Mesendoderm (in vitro differentiated cells): ENCODE measurements at places on chromosomes 5 and 9.

- no peaks in the 10 kb centered on the region for H3K27me3 ChIP-seq
- no peaks in the 10 kb centered on the region for H3K36me3 ChIP-seq
- H3K4me1 ChIP-seq = no peaks in the 10 kb centered on the region
- no peak overlapping the region for H3K4me3 ChIP-seq
- DNase-seq = no peak
These were observed 519.2 kb downstream of the RASEF start for GRCh38 chr9:82543726-82544125.

GRCh38 chr9:91182429-91183225 lies 179.1 kb downstream of the AUH start:
- H3K36me3 ChIP-seq = no peaks in the 10 kb centered on the region
- H3K4me1 ChIP-seq = no peaks in the 10 kb centered on the region
- no peak overlapping the region for H3K4me3 ChIP-seq
- H3K27ac ChIP-seq = no peak overlapping the region

GRCh38 chr9:96513622-96514021 lies 63.7 kb downstream of the HABP4 start:
- H3K36me3 ChIP-seq = no peaks in the 10 kb centered on the region
- DNase-seq = no peak
- no peak overlapping the region for H3K27ac ChIP-seq
- H3K27me3 ChIP-seq = no peaks in the 10 kb centered on the region

- H3K4me3 ChIP-seq = no peak overlapping the region
- H3K27ac ChIP-seq = no peak overlapping the region
- H3K27me3 ChIP-seq = no peaks in the 10 kb centered on the region
- no peaks in the 10 kb centered on the region for H3K36me3 ChIP-seq
- DNase-seq = no peak
- peaks cover 4% of the 10 kb centered on the region for H3K4me1 ChIP-seq
These were observed 86.0 kb downstream of the PAX5 start for GRCh38 chr9:36948051-36948450.

DNA sequence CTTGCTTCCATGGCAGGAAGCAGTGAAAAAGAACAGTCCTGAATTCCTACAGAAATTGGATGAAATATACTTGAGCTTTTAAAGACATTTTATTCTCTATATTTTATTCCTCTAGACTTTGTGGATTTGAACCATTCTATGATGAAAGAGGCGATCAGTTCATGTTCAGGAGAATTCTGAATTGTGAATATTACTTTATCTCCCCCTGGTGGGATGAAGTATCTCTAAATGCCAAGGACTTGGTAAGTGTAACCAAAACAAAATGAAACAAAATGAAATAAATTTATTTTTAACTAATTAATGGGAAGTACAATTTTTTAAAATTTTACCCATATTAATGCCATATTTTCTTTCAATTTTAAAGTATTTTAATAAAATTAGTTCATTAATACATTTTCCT lies 34.1 kb downstream of the STARD4 start:
- DNase-seq = no peak
- H3K4me3 ChIP-seq = no peak overlapping the region
- H3K4me1 ChIP-seq = no peaks in the 10 kb centered on the region
- no peaks in the 10 kb centered on the region for H3K36me3 ChIP-seq
- H3K27me3 ChIP-seq = no peaks in the 10 kb centered on the region
- no peak overlapping the region for H3K27ac ChIP-seq

DNA sequence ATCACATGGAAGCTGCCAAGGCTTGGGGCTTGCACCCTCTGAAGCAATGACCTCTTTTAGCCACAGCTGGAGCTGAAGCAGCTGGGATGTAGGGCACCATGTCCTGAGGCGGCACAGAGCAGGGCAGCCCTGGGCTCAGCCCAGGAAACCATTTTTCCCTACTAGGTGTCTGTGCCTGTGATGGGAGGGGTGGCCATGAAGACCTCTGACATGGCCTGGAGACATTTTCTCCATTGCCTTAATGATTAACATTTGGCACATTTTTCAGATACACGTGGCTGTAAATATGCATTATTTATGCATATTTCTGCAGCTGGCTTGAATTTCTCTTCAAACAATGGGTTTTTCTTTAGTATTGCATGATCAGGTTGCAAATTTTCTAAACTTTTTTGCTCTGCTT lies 81.7 kb downstream of the OSMR start:
- H3K27ac ChIP-seq = no peak overlapping the region
- no peaks in the 10 kb centered on the region for H3K4me1 ChIP-seq
- no peaks in the 10 kb centered on the region for H3K27me3 ChIP-seq
- DNase-seq = no peak
- H3K36me3 ChIP-seq = no peaks in the 10 kb centered on the region
- H3K4me3 ChIP-seq = no peak overlapping the region
